ENCODE measurements at places on chromosomes 2 and 18.
A peak's percentile ranks its signal among the peaks of the same experiment; 100 is the strongest.

DNA sequence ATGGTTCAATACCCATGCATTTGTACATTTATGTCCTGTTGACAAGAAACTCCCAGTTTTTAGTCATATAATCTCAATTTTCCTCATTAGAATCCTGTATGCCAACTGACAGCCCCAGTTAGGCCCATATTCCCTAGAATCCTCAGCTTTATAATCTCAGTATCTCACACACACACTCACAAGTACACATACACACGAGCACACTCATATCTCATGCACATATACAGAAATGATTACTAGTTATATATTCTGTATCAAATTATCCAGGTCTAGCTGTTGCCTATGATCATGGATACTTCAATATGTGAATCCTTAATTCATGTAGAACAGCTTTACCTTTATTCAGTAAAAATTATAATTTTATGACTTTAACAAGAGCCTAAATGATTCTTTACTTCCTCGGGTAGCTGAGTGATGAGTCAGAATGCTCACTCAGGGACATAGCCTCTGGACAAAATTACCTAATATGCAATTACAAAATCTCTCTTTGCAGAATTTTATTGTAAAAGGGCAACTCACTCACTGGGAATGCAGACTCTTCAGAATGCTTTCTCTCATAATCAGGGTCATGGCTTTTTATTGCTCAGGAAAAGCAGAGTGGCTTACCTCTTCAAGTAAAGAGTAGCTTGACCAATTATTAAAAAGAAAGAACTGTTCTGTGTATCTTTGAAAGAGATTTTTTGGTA, 193.6 kb upstream of the PIK3C3 start:
- no peak overlapping the region for H3K27ac ChIP-seq
- no peaks in the 10 kb centered on the region for H3K36me3 ChIP-seq
- peaks cover under 1% of the 10 kb centered on the region for H3K4me1 ChIP-seq
- no peak for DNase-seq
- no peak overlapping the region for H3K4me3 ChIP-seq

- DNase-seq, result no peak
- H3K4me1 ChIP-seq, result no peaks in the 10 kb centered on the region
- H3K27ac ChIP-seq, result no peak overlapping the region
- H3K4me3 ChIP-seq, result no peak overlapping the region
These were observed 26.1 kb downstream of the ADCY3 start for GRCh38 chr2:24893934-24894333.

- no peak overlapping the region for H3K27ac ChIP-seq
- H3K4me3 ChIP-seq, result no peak overlapping the region
- peaks cover 23% of the 10 kb centered on the region for H3K4me1 ChIP-seq
- no peaks in the 10 kb centered on the region for H3K36me3 ChIP-seq
These were observed 120.5 kb upstream of the HS6ST1 start for GRCh38 chr2:128439031-128439790.

GRCh38 chr2:144596073-144596871, 76.4 kb upstream of the ZEB2 start:
- peak overlapping the region; percentile 88 for H3K27ac ChIP-seq
- H3K27me3 ChIP-seq, result no peaks in the 10 kb centered on the region
- DNase-seq, result no peak
- no peak overlapping the region for H3K4me3 ChIP-seq
- H3K4me1 ChIP-seq, result peaks cover 19% of the 10 kb centered on the region

GRCh38 chr18:61528961-61529360, 195.7 kb downstream of the CDH20 start:
- peaks cover 1% of the 10 kb centered on the region for H3K36me3 ChIP-seq
- no peaks in the 10 kb centered on the region for H3K4me1 ChIP-seq
- DNase-seq, result no peak
- H3K27me3 ChIP-seq, result peaks cover 2% of the 10 kb centered on the region

DNA sequence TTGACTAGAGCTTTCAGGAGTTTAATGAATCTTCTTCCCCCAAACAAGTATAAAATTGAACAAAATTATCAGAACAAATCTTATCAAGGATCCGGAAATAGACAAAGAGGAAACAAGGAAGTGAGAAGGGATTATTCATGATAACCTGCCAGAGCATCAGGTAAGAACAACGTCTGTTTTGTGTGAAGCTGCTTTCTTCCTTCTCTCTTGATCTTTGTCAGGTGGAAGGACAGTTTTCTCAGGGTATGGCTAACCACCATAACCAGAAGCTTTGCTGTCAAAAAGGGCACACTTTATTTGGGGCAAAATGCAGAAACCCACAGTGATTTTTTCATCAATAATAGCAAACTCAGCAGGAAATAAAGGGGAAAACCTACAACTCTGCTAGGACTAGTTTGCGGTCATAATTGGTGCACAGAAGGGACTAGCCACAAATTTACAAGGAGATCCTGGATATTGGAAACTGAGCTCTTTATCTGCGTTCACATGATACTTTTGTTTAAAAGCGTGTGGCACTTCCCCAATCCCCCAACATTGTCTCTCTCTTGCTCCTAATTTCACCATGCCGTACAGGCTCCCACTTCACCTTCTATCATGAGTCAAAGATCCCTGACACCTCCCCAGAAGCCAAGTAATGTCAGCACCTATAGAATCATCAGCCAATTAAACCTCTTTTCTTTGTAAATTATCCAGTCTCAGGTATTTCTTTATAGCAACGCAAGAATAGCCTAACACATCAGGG, 124.2 kb downstream of the FSIP2 start:
- H3K27me3 ChIP-seq, result no peaks in the 10 kb centered on the region
- no peaks in the 10 kb centered on the region for H3K36me3 ChIP-seq
- DNase-seq, result no peak
- no peak overlapping the region for H3K4me3 ChIP-seq

DNA sequence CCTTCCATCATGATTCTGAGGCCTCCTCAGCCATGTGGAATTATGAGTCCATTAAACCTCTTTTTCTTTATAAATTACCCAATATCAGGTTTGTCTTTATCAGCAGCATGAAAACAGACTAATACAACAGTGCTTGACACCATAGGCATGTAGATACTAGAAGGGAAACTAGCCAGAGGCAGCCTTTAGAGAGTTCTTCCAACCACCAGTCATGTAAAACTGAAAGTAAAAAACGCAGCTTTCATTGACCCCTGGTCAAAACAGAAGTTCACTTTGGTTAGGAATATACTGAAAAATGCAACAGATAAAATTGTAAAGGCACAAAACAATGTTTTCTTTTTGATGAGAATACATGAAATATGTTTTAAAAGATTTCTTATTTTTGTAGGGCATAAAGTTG, 122.8 kb upstream of the L3MBTL4 start:
- DNase-seq, result no peak
- H3K4me1 ChIP-seq, result peaks cover 33% of the 10 kb centered on the region
- H3K27me3 ChIP-seq, result no peaks in the 10 kb centered on the region
- H3K36me3 ChIP-seq, result no peaks in the 10 kb centered on the region

DNA sequence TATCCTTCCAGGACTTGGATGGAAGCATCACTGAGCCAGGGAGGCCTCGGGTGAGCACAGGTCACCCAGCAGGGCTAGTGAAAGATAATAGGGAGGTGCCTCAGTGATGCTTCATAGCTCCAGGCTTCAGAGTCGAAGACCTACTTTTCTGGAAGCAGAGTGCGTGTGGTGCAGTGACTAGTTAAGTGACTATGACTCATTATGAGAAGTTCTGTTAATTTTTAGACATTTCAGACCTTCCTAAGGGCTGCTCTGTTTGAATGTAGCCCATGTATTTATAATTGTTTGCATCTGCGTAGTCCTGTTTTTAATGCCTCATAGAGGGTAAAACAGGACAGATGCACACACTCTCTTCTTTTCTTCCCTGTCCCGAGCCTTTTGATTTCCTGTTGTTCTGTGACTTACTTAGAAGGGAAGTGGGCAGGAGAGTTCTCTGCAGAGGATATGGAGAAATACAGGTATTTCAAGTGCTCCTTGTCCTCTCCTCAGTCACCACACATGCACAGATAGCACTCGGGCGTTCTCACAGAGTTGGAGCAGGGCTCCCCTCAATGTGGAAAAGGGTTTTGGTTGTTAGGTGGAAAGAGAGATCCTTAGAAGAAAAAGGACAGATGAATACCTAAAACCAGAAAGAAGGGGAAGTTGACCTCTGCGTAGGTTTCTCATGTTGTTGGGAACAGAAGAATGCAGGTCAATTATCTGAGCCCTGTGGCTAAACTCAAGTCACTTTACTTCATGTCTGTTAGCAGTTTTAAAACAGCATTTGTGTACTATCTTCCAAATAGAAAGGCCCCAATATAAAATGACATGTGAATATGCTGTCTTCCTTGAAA, 34.7 kb downstream of the RALB start:
- H3K4me3 ChIP-seq, result no peak overlapping the region
- DNase-seq, result no peak
- H3K27me3 ChIP-seq, result no peaks in the 10 kb centered on the region
- H3K36me3 ChIP-seq, result peaks cover 17% of the 10 kb centered on the region

GRCh38 chr2:197934261-197934933, 130.0 kb downstream of the PLCL1 start:
- peaks cover 17% of the 10 kb centered on the region for H3K27me3 ChIP-seq
- H3K27ac ChIP-seq, result no peak overlapping the region
- no peak for DNase-seq
- H3K36me3 ChIP-seq, result no peaks in the 10 kb centered on the region

GRCh38 chr2:219567791-219568361, 3.5 kb downstream of the OBSL1 start:
- H3K4me3 ChIP-seq, result no peak overlapping the region
- peaks cover 27% of the 10 kb centered on the region for H3K36me3 ChIP-seq
- H3K4me1 ChIP-seq, result peaks cover 23% of the 10 kb centered on the region
- no peaks in the 10 kb centered on the region for H3K27me3 ChIP-seq
- H3K27ac ChIP-seq, result no peak overlapping the region
- DNase-seq, result no peak

DNA sequence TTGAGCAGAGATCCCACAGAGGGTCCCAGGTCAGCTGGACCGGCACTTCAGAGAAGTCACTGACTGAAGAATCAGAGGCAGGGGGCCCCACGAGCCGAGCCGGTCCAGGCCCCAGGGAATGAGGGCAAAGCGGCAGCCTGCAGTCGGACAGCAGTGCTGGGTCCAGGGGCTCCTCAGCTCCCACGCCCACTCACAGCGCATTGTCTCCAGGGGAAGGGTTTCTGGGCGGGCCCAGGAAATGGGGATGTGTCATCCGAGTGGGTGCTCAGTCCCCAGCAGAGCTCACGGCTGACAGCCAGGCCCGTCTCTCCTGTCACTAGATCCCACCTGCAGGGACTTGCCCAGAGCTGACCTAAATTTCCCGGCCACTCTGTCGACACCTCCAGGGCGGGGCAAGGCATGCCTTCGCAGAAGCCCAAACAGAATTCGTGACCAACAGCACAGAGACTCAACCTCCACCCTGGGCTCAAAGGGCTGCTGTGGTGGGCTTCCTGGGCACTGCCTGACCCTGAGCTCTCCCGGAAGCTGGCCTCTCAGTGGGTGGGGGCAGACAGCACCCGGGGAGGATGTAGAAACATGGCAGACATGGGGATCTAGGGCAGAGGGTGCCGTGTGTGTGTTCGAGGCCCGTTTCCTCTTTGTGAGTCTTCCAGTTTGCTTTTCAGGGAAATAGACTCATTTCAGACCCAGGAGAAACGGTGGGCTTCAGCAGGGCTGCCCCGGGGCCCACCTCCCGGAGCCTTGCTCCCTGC, 42.1 kb upstream of the TAF1B start:
- no peak for DNase-seq
- H3K36me3 ChIP-seq, result no peaks in the 10 kb centered on the region
- no peak overlapping the region for H3K4me3 ChIP-seq
- H3K27ac ChIP-seq, result peak overlapping the region; percentile 66

DNA sequence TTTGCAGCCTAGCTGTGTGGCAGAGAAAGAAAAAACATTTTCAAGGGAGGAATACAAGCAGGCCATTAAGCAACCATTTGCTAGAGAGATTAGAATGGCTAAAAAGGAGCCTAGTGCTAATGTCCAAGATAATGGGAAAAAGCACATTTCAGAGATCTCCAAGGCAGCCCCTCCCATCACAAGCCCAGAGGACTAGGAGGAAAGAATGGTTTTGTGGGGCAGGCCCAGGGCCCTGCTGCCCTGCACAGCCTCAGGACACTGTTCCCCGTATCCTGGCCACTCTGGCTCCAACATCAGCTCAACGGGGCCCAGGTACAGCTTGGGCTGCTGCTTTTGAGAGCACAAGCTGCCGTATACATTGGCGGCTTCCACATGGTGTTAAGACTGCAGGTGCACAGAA, 16.5 kb upstream of the GBX2 start:
- no peaks in the 10 kb centered on the region for H3K36me3 ChIP-seq
- H3K27me3 ChIP-seq, result peaks cover 22% of the 10 kb centered on the region
- DNase-seq, result no peak
- H3K4me3 ChIP-seq, result no peak overlapping the region
- H3K4me1 ChIP-seq, result peaks cover 11% of the 10 kb centered on the region
- H3K27ac ChIP-seq, result no peak overlapping the region

DNA sequence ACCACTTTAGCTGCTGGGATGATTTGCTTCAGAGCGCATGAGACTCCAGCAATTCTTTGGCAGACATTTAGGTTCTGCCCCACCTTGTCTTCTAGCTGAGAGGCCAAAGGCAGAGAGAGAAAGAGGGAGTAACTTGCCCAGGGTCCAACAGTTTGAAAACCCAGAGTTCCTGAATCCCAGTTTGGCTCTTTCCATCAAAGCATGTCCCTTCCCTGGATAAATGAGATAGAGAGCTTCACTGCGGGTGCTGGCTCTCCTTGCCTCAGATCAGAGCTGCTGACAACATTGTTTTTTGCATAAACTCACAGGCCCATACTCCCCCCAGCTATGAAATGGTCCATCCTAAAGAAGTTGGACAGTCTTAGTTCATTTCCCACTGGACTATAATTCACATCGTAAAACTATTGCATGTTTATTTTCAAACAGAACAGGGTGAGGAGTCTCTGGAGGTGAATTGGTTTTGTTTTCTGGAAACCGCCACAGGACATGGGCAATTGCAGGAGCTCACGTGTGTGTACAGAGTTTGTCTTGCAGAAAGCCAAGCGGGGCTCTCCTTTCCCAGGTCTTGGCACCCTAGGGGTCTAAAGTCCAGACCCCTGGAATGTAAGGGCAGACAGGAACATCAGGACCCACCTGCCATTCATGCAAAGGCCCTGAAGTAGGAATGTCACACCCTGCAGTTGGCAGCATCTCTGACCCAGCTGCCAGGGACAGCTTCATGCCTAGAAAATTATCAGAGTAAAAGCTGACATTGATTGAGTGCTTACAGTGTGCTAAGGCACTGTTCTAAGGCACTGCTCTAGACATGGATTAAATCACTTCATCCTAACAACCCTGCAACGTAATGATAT, 25.0 kb upstream of the SLC14A2 start:
- no peaks in the 10 kb centered on the region for H3K36me3 ChIP-seq
- H3K27me3 ChIP-seq, result peaks cover 2% of the 10 kb centered on the region
- peak overlapping the region; percentile 99 for H3K27ac ChIP-seq
- peak overlapping the region; percentile 51 for H3K4me3 ChIP-seq
- H3K4me1 ChIP-seq, result peaks cover 43% of the 10 kb centered on the region
- DNase-seq, result no peak

- H3K27me3 ChIP-seq, result no peaks in the 10 kb centered on the region
- H3K4me1 ChIP-seq, result peaks cover 25% of the 10 kb centered on the region
- no peaks in the 10 kb centered on the region for H3K36me3 ChIP-seq
- no peak overlapping the region for H3K27ac ChIP-seq
- DNase-seq, result no peak
These were observed 139.8 kb downstream of the CHST9 start for GRCh38 chr18:27045342-27045741.

- DNase-seq, result no peak
- H3K27ac ChIP-seq, result peak overlapping the region; percentile 30
- H3K4me3 ChIP-seq, result no peak overlapping the region
- no peaks in the 10 kb centered on the region for H3K27me3 ChIP-seq
- peaks cover 15% of the 10 kb centered on the region for H3K4me1 ChIP-seq
These were observed 68.3 kb downstream of the ATL2 start for GRCh38 chr2:38308821-38309220.
